ENCODE measurements at places on chromosomes 6 and 20.

DNA sequence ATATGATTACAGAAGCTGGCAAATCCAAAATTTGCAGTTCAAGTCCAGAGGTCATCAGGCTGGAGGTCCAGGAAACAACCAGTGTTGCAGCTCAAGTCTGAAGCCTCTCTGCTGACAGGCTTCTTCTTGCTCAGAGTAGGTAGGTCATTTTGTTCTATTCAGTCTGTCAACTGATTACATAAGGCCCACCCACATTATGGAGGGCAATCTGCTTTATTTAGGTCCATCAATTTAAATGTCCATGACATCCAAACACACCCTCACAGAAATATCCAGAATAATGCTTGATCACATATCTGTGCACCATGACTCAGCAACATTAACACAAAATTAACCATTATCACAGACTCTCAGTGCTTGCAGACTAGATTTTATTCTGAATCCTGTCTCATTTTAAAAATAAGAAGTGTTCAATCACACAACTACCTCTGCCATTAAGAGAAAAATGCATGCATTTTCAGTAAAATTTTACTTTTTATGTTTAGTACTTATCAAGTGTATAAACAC lies 759.2 kb upstream of the ADGRB3 start:
- DNase-seq: no peak

DNA sequence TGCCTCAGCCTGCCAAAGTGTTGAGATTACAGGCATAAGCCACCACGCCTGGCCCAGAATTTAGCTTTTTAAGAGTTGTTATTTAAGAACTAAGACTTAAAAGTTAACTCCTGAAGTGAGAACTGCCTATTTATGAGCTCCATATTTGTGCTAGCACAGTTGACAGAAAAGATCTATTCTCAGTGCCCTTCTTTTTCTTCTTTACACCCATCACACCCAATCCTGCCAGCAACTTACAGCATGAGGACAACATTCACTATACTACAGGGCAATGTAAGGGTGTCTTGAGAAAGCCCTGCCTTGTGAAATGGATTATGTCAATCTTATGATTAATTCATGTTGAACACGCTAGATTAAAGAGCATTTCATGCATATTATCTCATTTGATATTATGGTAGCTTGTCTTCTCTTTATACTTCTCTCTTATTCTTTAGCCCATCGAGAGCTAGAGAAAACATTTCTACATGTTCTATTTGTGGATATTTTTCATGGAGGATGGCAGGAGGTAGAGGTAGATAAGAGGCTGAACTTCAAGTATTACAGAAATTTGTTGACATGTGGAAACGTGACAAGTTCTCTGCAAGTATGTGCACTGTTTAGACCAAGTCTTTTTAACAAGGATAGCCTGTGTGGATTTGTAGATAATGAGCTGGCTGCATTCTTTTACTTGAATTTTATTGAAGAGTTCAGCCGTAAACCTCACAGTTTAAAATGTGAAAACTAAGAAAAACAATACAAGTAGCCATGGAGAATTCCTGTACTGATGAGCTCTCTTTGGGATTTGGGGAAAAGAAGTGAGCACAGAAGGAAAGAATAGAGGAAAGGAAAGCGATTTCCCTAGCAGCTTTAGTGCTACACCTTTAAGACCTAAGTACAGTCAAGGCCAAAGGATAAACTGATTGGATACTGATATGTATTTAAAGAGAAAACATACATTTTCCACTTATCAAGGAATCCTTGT lies 212.2 kb downstream of the ARHGAP18 start:
- no peak for DNase-seq

GRCh38 chr6:41846666-41847237 lies 48.4 kb downstream of the USP49 start:
- DNase-seq: peak; percentile 69

- DNase-seq: no peak
Observed at GRCh38 chr6:11398451-11399326, 138.9 kb upstream of the TMEM170B start.

GRCh38 chr6:82741996-82742385 lies 323.6 kb downstream of the UBE3D start:
- DNase-seq: no peak
